Skeletal muscle tissue (tissue), 5 donors: ENCODE measurements at places on chromosomes 2 and 18. TPM values are rescaled to one million over a fixed set of nuclear protein-coding genes. Genes with fewer than 3 reads are reported as not detected.

Gene CERKL
- not detected for total RNA-seq

Gene ABHD3
- total RNA-seq, result 11.5 TPM

Gene SERPINB12
- not detected for total RNA-seq

Gene KCNIP3
- 2.1 TPM for total RNA-seq

Gene DSC2
- total RNA-seq, result 4.2 TPM

Gene FAM124B
- total RNA-seq, result 12.5 TPM

Gene TACR1
- total RNA-seq, result under 0.01 TPM

Gene PTRHD1
- total RNA-seq, result 59.0 TPM

Gene TMEM200C
- 0.52 TPM for total RNA-seq

Gene KLHL29
- 3.7 TPM for total RNA-seq

Gene DCAF17
- 20.4 TPM for total RNA-seq

Gene KLHL41
- total RNA-seq, result 2,637 TPM

Gene ORC2
- total RNA-seq, result 17.2 TPM

Gene IL1F10
- total RNA-seq, result not detected

Gene CCDC121
- total RNA-seq, result 6.3 TPM
